ENCODE measurements at places on chromosomes 16 and 17.

- DNase-seq, result no peak
These were observed 32.0 kb downstream of the CCDC182 start for GRCh38 chr17:57713140-57713539.

DNA sequence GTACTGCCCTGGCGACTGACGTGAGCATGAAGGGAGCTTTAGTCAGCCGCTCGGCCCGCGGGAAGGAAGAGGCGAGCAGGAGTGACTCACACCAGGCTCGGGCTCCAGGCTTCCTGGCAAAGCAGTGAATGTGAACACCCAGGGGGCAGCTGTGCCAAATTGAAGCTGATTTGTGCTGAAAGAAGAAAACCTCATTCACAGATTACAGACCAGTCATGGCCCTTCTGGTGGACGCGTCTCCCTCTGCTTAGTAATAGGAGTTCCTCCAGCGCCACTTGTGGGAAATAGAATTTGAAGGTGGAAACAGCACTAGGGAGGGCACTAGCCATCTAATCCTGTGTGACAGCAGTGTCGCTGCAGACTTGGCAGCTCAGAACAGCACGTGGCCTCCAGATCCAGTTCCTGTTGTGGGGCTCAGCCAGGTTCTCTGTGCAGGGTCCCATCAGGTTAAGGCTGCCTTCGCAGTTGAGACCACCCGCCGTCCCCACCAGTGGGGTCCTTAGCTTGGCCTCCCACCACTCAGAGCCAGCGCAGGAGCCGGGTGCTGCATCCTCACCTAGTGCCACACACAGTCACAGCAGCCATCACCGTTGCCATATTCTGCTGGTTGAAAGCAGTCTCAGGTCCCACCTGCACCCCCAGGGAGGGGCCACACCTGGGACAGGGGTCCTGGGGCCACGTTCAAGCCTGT, 164.5 kb upstream of the CHMP6 start:
- peak; percentile 98 for DNase-seq

GRCh38 chr16:2042171-2042985, 5.3 kb downstream of the NTHL1 start:
- DNase-seq, result no peak

DNA sequence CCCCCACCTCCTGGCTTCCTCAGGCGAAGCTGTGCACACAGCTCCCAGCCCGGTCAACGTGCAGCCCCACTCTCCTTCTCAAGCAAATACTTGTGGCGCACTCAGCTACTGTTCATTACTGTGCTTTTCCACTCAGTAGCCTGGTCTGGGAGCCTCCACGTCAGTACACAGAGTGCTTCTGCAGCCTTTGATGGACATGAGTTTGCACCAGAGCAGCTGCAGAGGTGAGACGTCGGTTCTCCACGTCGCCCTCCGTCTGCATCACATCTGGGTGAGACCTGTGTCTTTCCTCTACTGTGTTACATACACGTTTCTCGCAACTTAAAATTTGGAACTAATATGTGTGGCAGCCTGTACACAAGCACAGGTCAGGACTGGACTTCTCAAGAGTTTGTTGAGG, 334.3 kb downstream of the C16orf95 start:
- DNase-seq, result no peak

GRCh38 chr16:20398603-20399002, 5.9 kb downstream of the PDILT start:
- no peak for DNase-seq

GRCh38 chr17:41419716-41420115, 4.7 kb downstream of the KRT37 start:
- no peak for DNase-seq

- DNase-seq, result no peak
These were observed 161.5 kb upstream of the ZNF267 start for GRCh38 chr16:31712064-31712540.

GRCh38 chr17:66310528-66311148, 8.2 kb downstream of the PRKCA start:
- no peak for DNase-seq

DNA sequence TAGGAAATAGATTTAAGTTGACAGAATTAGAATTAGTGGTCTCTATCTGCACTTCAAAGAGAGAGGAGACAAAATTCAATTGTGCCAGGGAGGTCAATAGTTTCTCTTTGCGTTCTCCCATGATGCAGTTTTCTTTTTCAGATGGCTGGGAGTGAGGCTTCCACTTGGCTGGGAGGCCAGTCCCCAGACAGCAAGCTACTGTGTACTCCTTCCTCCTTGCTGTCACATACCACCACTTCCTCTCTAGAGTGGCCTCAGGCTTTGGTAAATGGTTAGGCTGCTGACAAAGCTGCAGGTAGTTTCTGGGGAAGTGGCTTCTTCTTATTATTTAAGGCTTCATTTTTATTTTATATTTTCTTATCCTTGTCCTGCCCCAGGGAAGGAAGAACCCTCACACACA, 106.2 kb upstream of the HS3ST4 start:
- no peak for DNase-seq

GRCh38 chr17:63440127-63440769, 5.9 kb downstream of the CYB561 start:
- no peak for DNase-seq

- DNase-seq, result peak; percentile 95
These were observed at the start of gene BAIAP2 for GRCh38 chr17:81034779-81035520. Gene BAIAP2, plus strand, starts transcription at chr17:81035151. Its CDS starts 104 bp downstream, at chr17:81035255.
